Right cardiac atrium (tissue), 5 donors: ENCODE measurements at places on chromosomes 12 and 14. TPM values are rescaled to one million over a fixed set of nuclear protein-coding genes. Genes with fewer than 3 reads are reported as not detected.

DNA sequence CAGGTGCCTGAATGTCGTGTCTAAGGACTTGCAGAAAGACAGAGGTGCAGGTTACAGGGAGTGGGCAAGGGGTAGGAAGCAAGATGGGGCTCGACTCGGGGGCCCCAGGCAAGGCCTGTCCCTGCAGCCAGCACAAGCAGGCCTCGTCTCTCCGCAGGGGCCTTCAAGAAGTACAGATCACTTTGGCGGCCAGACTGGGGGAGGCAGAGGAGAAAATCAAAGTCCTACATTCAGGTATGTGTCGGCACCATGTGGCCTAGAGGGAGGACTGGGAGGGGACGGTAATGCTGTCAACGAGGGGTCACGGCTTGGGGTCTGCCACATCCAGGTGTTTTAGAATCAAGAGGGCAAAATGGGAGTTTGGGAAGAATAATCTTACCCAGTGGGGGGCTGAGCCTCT is 73.7 kb downstream of the PHETA1 start:
- DNase-seq: no peak

DNA sequence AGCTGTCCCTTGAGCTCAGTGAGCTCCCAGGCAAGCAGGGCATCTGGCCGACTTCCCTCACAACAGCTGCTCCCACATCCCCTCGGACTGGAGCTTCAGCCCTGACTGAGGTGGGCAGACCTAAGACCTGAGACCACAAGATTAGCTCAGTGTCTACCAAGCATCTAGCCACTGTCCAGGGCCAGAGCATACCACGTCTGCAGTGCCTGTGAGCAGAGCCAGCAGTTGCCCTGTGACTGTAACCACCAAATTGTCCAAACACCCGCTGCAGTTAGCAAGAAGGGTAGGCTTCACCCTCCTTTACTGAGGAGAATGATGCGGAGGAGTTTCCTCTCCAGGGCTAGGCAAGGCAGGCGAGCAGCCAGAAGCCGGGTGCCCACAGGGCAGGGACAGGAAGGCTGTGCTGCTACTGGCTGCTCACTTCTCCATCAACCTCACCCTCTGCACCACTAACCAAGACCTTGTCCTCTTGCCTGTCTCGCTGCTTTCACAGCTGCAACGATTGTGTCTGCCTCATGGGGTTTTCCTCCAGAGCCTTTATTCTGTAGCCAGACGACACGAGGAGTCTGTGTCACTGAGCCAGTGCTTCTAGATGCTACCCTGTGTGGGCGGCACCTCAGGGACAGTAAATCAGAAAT is 53.9 kb downstream of the ANAPC7 start:
- no peak for DNase-seq

- DNase-seq: no peak
These were observed 207.2 kb upstream of the TMTC1 start for GRCh38 chr12:29990971-29991370.

- DNase-seq: no peak
These were observed 20.1 kb downstream of the LTBP2 start for GRCh38 chr14:74591899-74592298.

DNA sequence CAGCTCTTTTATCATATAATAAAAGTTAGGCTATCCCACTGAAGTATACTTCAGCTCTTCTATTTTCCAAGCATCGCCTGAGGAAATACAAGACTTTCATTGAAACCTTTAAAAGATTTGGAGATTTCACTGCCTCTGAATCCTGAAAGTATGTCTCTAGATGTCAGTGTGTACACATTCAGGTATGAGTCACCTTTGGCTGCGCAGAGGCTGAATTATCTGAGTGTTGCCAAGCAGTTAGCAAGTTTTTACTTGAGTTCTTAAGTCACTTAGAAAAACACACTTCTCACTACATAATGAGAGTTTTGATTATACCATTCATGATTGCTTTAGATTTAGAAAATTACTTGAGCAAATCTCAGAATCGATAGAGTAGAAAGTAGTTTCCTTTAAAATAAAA is 210.3 kb downstream of the TMTC2 start:
- no peak for DNase-seq

- no peak for DNase-seq
These were observed 323.3 kb upstream of the RTL1 start for GRCh38 chr14:101226603-101227425.

DNA sequence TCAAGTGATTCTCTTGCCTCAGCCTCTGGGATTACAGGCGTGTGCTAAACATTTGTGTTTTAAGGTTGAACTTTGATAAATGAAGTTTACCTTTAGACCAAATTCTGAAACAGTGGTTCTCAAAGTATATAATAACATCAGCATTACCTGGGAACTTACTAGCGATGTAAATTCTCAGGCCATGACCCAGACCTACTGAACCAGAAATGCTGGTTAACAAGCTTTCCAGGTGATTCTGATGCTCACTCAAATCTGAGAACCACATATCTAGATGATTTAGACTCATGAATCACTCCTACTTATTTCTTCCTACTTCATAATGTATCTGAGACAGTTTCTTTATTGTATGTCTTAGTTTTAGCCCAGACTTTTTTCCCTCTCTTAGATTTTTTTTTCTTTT is 43.6 kb downstream of the RAD51B start:
- no peak for DNase-seq

GRCh38 chr12:19404242-19404880 is 34.9 kb upstream of the AEBP2 start:
- DNase-seq: no peak

The OR6C68 gene
- total RNA-seq: not detected

The PKP2 gene
- total RNA-seq: 147 TPM

The IFNG gene
- not detected for total RNA-seq

The MYL6 gene
- 868 TPM for total RNA-seq

The FOXN3 gene
- 146 TPM for total RNA-seq

The GPRC5D gene
- total RNA-seq: not detected

The CD69 gene
- total RNA-seq: 1.7 TPM
